ENCODE measurements at places on chromosomes 1 and 21. TPM values are rescaled to one million over a fixed set of nuclear protein-coding genes. Genes with fewer than 3 reads are reported as not detected.

The BEND5 gene
- total RNA-seq = 6.5 TPM

The OR2T27 gene
- not detected for total RNA-seq

The BRWD1 gene
- 47.3 TPM for total RNA-seq

The SFN gene
- total RNA-seq = 4.0 TPM

The TMPRSS15 gene
- not detected for total RNA-seq

The LAMC1 gene
- 90.3 TPM for total RNA-seq

The PM20D1 gene
- not detected for total RNA-seq

The KCNJ10 gene
- 2.2 TPM for total RNA-seq

The OR2L5 gene
- not detected for total RNA-seq

The TSPAN1 gene
- not detected for total RNA-seq

GRCh38 chr1:239600588-239600987 lies 214.2 kb downstream of the CHRM3 start:
- no peak overlapping the region for H3K4me3 ChIP-seq
- no peaks in the 10 kb centered on the region for H3K4me1 ChIP-seq
- H3K27me3 ChIP-seq = no peaks in the 10 kb centered on the region
- H3K27ac ChIP-seq = no peak overlapping the region
- no peaks in the 10 kb centered on the region for H3K36me3 ChIP-seq

- H3K4me1 ChIP-seq = no peaks in the 10 kb centered on the region
- H3K36me3 ChIP-seq = no peaks in the 10 kb centered on the region
- no peak for DNase-seq
- H3K4me3 ChIP-seq = no peak overlapping the region
- no peaks in the 10 kb centered on the region for H3K27me3 ChIP-seq
- H3K27ac ChIP-seq = no peak overlapping the region
Measured at GRCh38 chr1:217924924-217925323, 293.8 kb downstream of the SPATA17 start.

- no peak overlapping the region for H3K27ac ChIP-seq
- peaks cover 9% of the 10 kb centered on the region for H3K4me1 ChIP-seq
- no peaks in the 10 kb centered on the region for H3K36me3 ChIP-seq
- H3K27me3 ChIP-seq = no peaks in the 10 kb centered on the region
- DNase-seq = no peak
Measured at GRCh38 chr1:28437264-28437923, 67.9 kb downstream of the PHACTR4 start.

DNA sequence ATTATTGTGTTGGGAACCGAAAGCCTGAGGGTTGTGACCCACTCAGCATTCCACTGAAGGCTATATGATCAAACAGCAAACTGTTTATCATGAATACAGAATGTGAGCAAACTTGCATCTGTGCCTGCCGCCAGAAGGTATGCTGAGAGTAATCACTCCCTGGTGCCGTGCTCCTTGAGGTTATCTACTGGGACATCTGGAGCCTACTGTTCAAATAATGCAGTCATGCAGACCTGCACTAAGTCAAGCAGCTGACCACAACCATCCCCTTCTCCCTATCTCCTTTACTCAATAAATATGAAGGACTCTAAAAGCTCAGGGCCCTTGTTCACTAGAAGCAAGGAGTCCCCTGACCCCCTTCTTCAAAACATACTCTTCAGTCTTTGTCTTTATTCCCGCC lies 13.5 kb downstream of the GSTM5 start:
- DNase-seq = no peak
- no peaks in the 10 kb centered on the region for H3K27me3 ChIP-seq
- no peaks in the 10 kb centered on the region for H3K36me3 ChIP-seq

DNA sequence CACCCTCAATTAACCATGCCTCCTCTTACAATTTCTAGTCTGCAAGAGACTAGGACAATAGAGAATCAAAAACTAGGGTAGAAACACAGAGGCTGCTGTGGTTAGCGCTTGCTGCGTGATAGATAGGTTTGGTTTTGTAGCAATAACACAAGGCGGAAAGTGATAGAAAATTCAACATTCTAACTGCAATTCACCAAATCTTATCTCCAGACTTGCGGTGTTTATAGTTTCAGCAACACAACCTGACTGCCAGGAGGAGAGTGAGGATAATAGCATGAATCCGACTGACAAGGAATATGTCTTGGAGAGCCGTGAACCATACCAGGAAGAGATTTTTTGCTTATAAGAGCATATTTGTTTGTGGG lies 30.7 kb upstream of the IFNAR2 start:
- no peak overlapping the region for H3K4me3 ChIP-seq
- no peaks in the 10 kb centered on the region for H3K27me3 ChIP-seq
- no peaks in the 10 kb centered on the region for H3K4me1 ChIP-seq

GRCh38 chr1:219209578-219209977 lies 35.9 kb downstream of the LYPLAL1 start:
- H3K27me3 ChIP-seq = peaks cover 1% of the 10 kb centered on the region
- no peak overlapping the region for H3K4me3 ChIP-seq
- no peaks in the 10 kb centered on the region for H3K36me3 ChIP-seq
- no peak for DNase-seq
- H3K27ac ChIP-seq = no peak overlapping the region

DNA sequence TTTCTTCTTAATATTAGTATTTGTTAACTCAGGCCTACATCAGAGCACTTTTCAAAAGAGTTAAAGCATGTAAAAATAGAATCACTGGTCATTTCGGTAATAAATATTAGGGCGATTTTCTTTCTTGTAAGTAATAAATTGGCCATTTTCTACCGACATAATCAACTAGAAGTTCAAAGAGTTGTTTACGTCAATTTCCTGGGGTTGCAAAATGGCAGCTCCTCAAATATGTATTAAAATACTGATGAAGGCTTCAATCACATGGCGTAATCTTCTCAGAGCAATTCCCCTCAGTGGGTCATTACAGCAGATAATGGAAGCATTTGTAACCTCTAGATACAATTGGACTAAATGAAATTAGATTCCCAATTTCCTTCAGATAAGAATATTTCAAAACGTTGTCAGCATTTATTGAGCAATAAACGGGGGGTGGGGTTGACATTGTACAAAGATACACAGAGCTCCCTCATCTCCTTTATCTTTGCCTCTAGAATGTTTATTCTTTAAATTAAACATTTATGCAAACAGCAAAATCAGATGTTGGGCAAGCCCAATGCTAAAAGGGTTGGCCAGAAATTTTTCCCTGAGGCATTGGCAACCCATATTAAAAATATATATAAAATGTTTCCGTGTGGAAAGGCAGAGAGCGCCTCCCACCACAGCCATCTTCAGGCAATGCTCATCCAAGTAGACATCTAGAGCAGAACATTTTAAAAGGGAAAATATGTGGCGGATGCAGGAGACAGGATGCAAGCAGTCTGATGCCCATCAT lies 240.6 kb downstream of the NCAM2 start:
- H3K36me3 ChIP-seq = no peaks in the 10 kb centered on the region
- no peak overlapping the region for H3K27ac ChIP-seq
- no peaks in the 10 kb centered on the region for H3K27me3 ChIP-seq
- H3K4me3 ChIP-seq = no peak overlapping the region
- no peaks in the 10 kb centered on the region for H3K4me1 ChIP-seq

- no peaks in the 10 kb centered on the region for H3K36me3 ChIP-seq
- H3K27me3 ChIP-seq = no peaks in the 10 kb centered on the region
- DNase-seq = no peak
- H3K4me1 ChIP-seq = no peaks in the 10 kb centered on the region
Measured at GRCh38 chr1:188281921-188282320, 1453.2 kb downstream of the PLA2G4A start.

DNA sequence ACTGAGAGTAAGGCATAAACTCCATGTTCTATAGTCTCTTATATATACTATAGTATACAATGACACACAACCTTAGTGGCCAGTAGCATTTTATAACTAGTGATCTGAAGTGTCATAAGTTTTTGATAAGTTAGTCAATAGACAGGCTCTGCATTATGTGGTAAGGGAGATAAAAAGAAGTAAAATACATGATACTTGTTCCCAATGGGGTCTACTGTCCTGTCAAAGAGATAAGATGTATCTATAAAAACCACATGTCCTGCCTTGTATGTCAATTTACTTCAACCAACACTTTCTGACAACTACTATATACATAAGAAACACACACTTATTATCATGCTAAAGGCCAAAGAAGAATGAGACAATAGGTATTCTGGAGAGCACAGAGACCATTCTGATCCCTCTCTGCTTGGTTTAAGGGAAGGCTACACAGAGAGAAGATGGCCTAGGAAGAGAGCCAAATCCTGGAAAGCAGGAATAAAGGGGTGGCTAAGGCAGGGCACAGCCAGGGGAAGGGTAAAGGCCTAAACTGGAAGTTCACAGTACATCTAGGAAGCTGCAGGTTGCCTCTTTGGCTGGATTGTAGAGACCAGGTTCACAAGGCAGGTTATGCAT lies 91.4 kb downstream of the LYST start:
- no peak overlapping the region for H3K27ac ChIP-seq
- no peaks in the 10 kb centered on the region for H3K36me3 ChIP-seq
- H3K27me3 ChIP-seq = no peaks in the 10 kb centered on the region
- no peaks in the 10 kb centered on the region for H3K4me1 ChIP-seq
- no peak for DNase-seq

DNA sequence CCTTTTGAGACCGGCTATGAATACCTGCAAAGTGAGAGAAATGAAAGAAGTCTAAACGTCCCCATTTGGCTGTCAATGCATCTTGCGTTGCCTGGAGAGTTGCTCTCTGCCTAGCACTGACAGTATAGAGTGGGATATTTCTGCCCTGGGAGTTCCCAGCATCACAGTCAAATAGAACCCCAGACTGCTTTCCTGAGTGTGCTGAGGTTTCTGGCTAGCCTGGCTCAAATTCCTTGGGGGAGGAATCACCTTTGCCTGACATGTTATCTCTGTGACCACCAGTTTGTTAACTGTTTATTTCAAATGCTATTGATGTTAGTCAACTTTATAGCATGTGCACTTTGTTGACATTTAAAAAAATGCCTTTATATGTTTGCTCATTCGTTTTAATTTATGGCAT lies 212.0 kb upstream of the FAM78B start:
- H3K27ac ChIP-seq = no peak overlapping the region
- no peaks in the 10 kb centered on the region for H3K27me3 ChIP-seq
- no peak overlapping the region for H3K4me3 ChIP-seq
- DNase-seq = no peak
- peaks cover 4% of the 10 kb centered on the region for H3K4me1 ChIP-seq

DNA sequence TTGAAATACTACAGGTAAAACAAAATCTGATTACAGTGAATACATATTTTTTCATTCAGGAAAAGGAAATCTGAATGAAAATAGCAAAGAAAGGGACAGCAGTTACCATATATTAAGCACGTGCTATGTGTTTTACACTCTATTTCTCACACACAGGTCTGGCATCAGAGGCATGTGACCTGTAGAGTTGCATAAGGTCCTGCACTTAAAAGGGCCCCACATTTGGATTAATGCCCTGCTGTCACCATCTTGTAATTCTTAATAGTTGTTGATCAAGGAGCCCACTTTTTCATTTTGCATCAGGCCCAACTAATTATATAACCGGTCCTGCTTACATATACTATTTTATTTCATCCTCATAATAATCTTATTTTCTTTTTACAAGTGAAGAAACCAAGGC lies 125.8 kb downstream of the LRRC40 start:
- no peak overlapping the region for H3K27ac ChIP-seq
- no peak overlapping the region for H3K4me3 ChIP-seq
- H3K4me1 ChIP-seq = no peaks in the 10 kb centered on the region
- no peak for DNase-seq
- no peaks in the 10 kb centered on the region for H3K27me3 ChIP-seq

- H3K36me3 ChIP-seq = no peaks in the 10 kb centered on the region
- H3K4me1 ChIP-seq = no peaks in the 10 kb centered on the region
- H3K27me3 ChIP-seq = no peaks in the 10 kb centered on the region
- no peak overlapping the region for H3K27ac ChIP-seq
- no peak overlapping the region for H3K4me3 ChIP-seq
Measured at GRCh38 chr1:229880271-229881170, 186.5 kb upstream of the GALNT2 start.

- H3K4me3 ChIP-seq = no peak overlapping the region
- H3K27me3 ChIP-seq = no peaks in the 10 kb centered on the region
- peak overlapping the region; percentile 33 for H3K27ac ChIP-seq
- no peak for DNase-seq
Measured at GRCh38 chr1:54342742-54343687, 63.2 kb downstream of the SSBP3 start.

DNA sequence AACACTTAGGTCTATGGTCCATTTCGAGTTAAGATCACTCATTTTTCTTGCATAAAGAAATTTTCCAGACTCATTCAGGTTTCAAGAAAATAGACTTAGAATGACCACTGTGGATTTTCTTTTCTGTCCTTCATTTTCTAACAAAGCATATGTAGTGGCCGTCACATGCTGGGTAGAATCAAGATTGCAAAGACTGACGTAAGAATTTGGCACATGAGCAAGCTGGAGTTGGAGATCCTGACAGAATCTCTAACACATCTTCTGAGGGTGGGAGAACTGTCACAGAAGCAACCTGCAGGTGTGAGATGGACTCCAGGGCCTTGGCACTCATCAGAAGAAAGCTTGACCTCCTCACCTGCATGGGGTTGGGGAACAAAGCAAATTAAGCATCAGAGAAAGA lies 28.6 kb downstream of the KIF26B start:
- H3K27me3 ChIP-seq = no peaks in the 10 kb centered on the region
- no peak for DNase-seq
- no peak overlapping the region for H3K27ac ChIP-seq
- H3K4me3 ChIP-seq = no peak overlapping the region
- H3K36me3 ChIP-seq = no peaks in the 10 kb centered on the region

DNA sequence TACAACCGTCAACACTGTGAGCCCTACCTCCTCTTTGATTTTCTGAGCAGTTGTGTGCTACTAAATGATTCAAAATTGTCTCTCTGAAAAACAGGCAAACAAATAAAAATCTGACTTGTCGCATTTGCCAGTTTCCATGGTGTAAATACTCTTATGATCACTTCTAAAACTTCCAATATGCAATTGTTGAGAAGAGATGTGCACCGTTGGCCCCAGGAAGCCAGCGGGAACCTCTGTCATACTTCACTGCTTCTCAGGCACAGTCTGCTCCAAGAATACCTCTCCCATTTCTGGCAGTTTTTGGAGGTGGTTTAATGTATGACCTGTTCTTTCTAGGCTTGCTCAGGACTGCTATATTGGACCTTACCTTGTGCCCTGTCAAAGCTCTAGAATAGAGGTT lies 196.0 kb upstream of the NCAM2 start:
- H3K36me3 ChIP-seq = no peaks in the 10 kb centered on the region
- no peaks in the 10 kb centered on the region for H3K27me3 ChIP-seq
- no peaks in the 10 kb centered on the region for H3K4me1 ChIP-seq
- no peak for DNase-seq
- no peak overlapping the region for H3K27ac ChIP-seq

- H3K27me3 ChIP-seq = peaks cover 3% of the 10 kb centered on the region
- H3K4me3 ChIP-seq = no peak overlapping the region
- peak; percentile 89 for DNase-seq
- peaks cover 26% of the 10 kb centered on the region for H3K4me1 ChIP-seq
- peak overlapping the region; percentile 96 for H3K27ac ChIP-seq
- peaks cover 7% of the 10 kb centered on the region for H3K36me3 ChIP-seq
Measured at GRCh38 chr1:44807364-44808062, 362 bp upstream of the DYNLT4 start.

GRCh38 chr1:218643926-218644325 lies 298.8 kb downstream of the TGFB2 start:
- no peak overlapping the region for H3K27ac ChIP-seq
- H3K4me3 ChIP-seq = no peak overlapping the region
- DNase-seq = no peak
- no peaks in the 10 kb centered on the region for H3K4me1 ChIP-seq
